ENCODE measurements at places on chromosomes 5 and 9.

GRCh38 chr5:151904127-151904526 lies 20.5 kb downstream of the GLRA1 start:
- no peak for DNase-seq

- no peak for DNase-seq
These were observed 19.4 kb upstream of the UNC5A start for GRCh38 chr5:176790941-176791340.

- no peak for DNase-seq
These were observed 219.6 kb downstream of the CTNND2 start for GRCh38 chr5:11684607-11685006.

DNA sequence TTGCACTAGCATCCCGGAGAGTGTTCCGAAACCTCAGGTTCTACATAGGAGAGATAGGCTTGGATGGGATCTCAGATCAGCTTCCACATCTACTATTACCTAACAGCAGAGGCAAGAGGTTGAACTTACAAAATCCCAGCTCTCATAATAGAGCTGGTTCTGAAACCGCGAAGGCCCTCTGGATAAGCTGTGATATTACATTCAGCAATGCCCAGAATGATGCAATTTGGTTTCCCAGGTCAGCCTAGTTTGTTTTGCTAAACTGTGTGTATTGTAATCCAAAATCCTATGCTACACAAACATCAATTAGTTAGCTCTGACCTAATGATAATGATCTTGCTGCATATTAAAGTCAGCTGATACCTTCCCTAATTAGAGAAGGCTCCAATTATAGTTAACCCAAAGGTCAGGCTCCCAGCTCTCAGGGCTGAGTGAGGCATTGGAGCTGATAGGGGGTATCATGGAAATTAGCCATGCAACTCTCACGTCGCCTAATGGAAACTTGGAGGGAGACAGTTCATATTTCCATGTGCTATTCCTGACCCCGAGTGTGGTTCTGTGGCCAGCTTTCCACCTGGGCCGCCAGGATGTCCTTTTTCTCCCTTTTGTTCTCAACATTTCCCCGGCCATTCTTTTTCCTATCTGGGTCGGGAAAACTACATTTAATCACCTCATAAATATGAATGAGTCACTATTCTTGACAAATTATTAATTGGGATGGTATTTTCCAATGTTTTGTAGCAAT lies 278.4 kb upstream of the IRX1 start:
- DNase-seq = no peak

GRCh38 chr5:141527426-141527825 lies 38.5 kb downstream of the PCDHGC5 start:
- no peak for DNase-seq

DNA sequence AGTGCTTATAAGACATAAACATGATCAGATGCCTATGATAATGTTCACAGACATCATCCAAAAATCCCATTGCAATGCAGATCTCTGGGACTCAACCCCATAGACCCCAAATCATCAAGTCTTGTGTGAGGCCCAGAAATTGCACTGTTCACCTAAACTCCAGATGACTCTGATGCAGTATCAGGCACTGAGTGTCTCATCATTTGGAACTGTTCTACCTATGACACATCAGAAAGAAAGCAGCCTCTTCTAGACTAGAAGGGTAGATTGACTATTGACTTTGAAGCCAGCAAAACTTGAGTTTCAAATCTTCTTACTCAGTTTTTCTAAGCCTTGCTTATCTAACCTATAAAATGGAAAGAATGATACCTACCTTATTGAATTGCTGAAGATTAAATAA lies 58.7 kb upstream of the PAPPA start:
- no peak for DNase-seq

GRCh38 chr9:105171076-105171475 lies 73.4 kb upstream of the SLC44A1 start:
- no peak for DNase-seq

- no peak for DNase-seq
These were observed 71.2 kb downstream of the MAMDC2 start for GRCh38 chr9:70114898-70115297.

DNA sequence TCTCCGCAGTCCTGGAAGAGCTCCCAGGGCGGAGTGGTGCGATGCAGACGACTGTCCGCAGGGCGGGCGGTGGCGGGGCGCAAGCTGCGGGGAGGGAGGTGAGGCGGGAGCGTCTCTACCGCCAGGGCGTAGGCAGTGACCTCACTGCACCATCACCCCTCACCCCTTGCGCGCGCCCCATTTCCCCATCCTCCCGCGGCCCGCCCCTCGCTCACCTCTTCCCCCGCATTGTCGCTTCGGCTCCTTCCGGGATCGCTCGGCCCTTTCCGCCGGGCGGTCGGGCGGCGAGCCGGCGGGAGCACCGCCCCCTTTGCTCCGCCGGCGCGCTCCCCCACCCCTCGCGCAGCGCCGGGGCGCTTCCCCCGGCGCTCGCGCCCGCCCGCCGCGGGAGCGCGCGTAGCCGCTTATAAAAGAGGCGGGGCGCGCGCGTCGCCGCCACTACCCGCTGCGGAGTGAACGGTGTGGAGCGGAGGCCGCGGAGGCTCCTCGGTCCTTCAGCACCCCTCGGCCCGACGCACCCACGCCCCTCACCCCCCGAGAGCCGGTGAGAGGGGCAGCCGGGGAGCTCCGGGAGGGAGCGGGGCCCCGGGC lies at the start of gene SPTAN1:
Gene SPTAN1 (plus strand): TSS at position 435 of the 591 bp plus-strand sequence. CDS start 14,154 bp downstream, outside the sequence.
- DNase-seq = peak; percentile 76

- DNase-seq = no peak
These were observed 251.8 kb upstream of the POU5F2 start for GRCh38 chr5:93993161-93993560.

DNA sequence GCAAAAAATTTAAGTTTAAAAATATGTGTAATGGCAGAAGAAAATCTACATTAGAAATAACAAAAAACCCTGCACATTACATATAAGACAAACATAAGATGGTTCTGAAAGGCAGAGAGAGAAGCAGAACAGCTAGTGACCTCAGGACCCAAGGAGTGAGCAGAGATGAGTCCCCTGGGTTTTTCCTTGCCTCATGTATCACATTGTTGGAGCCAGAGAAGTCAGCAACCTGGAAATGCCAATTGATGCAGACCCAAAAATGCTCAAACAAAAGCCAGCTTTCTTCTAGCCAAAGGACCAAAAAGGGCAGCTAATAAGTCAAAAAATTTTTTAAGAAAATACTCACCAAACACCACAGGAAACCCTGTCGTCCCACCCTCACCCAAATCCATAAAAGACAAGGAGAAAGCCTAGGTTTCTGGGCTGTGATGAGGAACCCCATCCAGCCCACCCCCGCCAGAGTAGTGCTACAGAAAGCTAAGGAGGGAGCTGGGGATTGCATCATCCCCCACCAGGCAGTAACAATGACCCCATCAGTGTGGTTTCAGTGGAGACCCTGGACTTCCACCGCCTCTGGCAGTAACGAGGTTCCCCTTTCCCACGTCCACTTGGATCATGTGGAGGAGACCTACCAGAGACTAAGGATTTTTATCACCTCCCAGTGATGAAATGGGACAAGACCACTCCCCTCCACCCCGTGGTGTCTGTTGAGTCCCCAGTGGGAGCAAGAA lies 17.6 kb downstream of the DENND1A start:
- no peak for DNase-seq

- no peak for DNase-seq
These were observed 163.8 kb upstream of the SLC28A3 start for GRCh38 chr9:84504360-84504759.

GRCh38 chr5:33504570-33504969 lies 63.8 kb downstream of the TARS1 start:
- DNase-seq = no peak

- DNase-seq = no peak
These were observed 12.5 kb downstream of the ABL1 start for GRCh38 chr9:130847306-130848217.

DNA sequence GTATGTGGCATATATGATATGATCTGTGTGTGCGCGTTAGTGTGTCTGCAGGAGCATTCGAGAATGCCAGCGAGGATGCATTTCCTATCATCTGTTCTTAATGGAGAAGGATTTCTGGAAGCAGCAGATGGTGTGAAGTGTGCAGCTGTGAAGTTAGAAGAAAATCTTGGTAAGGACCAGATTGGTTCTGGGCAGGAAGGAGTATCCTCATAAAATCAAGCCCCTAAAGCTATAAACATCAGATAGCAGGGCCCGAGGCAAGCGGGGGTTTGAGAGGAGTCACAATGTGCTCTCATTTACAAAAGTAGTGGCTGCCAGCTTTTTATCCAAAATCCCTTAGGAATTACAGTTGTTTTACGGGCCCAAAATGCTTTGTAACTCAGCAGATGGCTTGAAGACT lies 40.0 kb downstream of the DAPK1 start:
- DNase-seq = no peak

GRCh38 chr9:98202252-98202651 lies 9.8 kb upstream of the CORO2A start:
- DNase-seq = no peak

- DNase-seq = no peak
These were observed 45.9 kb downstream of the WDR36 start for GRCh38 chr5:111138096-111138495.

DNA sequence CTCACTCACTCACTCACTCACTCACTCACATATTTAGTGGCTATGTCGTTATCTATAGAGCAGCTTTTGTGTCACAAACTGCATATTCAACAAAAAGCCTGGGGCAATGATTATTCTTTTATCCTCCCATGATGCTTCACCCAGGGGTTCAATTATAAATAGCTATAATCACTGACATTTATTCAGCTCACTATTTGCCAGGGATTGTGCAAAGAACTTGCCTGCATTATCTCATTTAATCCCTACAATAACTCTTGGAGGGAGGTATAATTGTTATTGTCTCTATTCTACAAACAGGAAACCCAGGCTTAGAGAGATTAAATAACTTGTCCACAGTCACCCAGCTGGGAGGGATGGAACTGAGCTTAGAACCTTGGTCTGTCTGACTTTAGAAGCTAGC lies 298.0 kb upstream of the MSX2 start:
- no peak for DNase-seq

DNA sequence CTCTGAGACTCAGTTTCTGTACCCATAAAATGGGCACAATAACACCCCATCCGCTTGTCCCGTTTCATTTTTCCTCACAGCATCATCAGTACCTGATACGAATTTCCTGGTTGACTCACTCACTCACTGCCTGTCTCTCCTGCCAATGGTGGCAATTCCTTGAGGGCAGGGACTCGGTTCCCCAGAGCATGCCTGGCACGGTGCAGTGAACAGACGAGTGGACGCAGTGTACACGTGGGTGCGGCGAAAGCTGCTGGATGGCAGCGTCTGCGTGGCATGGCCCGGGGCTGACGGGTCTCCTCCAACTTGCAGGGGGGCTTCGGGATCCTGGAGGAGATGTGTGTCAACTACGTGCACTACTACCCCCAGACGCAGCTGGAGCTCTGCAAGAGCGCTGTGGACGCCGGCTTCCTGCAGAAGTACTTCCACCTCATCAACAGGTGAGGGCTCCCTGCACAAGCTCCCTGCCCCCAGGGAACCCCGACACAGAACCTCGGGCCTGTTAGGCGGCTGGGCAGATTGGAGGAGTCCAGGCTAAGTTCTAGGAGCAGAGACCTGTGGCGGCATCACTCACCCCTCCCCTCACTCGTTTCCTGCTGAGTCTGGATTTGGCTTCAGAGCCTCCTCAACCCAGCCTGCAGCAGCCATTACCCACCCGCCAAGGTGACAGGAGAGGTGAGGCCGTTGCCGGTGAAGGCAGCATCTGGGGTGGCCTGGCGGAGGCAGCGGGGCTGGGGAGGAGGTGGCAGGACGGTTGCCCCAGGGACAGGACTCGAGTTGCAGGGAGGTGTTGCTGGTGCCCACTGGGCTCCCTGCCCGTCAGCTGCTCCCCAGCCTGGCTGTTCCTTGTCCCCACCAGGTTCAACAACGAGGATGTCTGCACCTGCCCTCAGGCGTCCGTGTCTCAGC lies 20.3 kb downstream of the DBH start:
- DNase-seq = peak; percentile 65

- DNase-seq = no peak
These were observed 381.2 kb upstream of the PDE4D start for GRCh38 chr5:60274747-60275146.

DNA sequence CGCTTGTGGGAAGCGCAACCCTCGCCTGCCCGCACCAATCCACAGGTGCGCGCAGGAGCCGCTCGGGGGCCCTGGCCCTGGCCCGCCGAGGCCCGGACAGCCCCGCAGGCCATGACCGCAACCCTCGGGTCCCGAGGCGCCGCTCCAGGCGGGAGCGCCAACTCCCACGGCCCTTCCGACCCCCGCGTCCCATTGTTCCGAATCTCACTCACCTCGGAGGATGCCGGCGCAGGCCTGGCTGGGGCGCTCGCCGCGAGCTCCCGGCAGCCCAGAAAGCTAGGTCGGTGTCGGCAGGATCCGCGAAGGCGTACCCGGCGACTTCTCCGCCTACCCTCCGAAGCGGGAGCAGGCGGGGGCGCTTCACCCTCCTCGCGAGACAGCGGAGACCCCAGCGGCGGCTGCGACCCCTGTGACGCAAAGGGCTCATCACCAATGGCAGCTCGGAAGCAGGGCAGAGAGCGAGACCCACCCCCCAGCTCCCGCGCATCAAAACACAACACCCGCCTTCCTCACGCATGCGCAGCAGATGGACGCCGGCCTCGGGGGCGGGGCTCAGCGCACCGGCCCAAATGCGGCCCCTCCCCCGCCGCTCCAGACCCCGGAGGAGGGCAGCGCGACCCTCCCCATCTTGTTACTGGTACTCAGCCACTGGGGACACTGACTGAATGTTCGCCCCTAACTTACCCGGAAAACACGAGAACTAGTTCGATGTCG lies 1.4 kb upstream of the SMIM27 start:
- DNase-seq = peak; percentile 92

- DNase-seq = no peak
These were observed 93.6 kb downstream of the CDK5RAP2 start for GRCh38 chr9:120486347-120486746.

GRCh38 chr9:89795538-89796195 lies 190.9 kb downstream of the GADD45G start:
- DNase-seq = no peak

DNA sequence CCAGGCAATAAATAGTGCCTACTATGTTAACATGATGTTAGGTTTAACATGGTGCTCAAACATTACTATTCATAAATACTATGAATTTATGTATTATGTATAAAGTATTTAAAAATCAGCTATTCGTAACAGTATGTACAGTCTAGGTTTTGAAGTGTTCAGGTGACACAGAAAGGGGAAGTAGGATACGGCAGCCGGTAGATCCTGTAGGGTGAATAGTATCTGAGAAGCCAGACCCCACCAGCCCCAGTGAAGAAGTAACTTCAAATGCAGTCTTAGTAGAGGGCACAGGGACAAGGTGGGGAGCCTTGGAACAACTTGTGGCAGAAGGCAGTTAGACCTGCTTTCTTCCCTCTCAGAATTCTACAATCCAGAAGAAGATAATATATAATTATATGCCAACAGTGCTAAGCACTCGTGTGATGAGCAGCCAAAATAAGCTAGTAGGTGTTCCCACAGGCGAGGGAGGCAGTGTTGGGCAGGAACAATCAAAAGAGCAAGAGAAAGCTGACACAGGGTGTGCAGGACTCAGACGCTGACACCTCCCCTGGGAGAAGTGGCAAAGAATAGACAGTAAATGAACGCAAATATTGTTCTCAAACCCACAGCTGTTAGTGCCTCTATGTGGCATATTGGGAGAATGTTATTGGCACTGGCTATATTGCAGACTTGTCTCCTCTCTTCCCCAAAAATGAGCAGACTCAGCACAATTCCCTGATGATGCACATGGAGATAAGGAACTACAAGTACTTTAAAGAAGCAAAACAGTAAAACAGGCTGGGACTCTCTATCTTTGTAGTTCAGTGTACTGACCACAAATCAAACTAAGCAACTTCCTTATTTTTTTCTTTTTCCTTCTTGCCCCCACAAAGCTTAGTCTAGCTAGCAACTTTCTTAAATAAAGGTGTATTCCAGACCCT lies 4.6 kb downstream of the ZNF367 start:
- DNase-seq = no peak

Data from activated naive CD4-positive, alpha-beta T cell (primary cell).